ENCODE measurements at places on chromosomes 12 and 14.

DNA sequence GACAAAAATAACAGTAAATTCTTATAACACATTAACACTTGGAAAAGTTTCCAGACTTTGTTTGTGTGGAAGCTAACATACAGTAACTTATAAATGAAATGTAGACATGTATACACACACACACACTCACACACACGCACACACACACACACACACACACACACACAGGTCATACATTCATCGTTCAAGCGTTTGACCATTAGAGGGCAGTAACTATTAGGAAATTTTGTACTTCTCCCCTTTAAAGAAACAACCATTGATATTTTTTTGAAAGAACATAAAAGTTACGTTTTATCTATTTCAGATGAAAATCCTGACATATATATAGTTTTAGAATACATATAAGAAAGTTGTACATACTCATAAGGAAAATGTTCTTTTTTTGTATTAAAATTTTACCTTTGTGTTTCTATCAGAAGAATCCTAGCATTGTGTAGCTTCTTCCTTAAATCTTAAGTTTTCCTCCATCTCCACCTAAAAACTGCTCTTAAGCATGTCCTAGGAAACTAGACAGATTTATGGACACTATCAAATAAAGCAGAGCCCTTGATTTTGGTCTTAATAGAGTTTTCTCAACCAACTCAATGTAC lies 29.0 kb downstream of the PTPRQ start:
- peak; percentile 91 for DNase-seq

GRCh38 chr14:104897330-104898194 lies 27.1 kb upstream of the PLD4 start:
- no peak for DNase-seq

DNA sequence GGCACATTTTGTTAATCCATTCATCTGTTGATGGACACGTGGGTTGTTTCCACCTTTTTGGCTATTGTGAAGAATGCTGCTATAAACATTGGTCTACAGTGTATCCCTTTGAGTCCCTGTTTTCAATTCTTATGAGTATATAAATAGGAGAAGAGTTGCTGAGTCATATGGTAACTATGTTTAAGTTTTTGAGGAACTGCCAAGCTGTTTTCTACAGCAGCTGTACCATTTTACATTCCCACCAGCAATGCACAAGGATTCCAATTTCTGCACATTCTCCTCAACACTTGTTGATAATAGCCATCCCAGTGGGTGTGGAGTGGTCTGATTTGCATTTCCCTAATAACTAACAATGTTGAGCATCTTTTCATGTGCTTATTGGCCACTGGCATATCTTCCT lies 6.9 kb upstream of the SVOP start:
- DNase-seq = no peak

GRCh38 chr12:124470806-124471205 lies 96.6 kb downstream of the NCOR2 start:
- no peak for DNase-seq
